Upper lobe of left lung (tissue), 6 donors: ENCODE measurements at places on chromosomes 2 and 18. TPM values are rescaled to one million over a fixed set of nuclear protein-coding genes. Genes with fewer than 3 reads are reported as not detected.

ARHGAP25 gene
- total RNA-seq, result 20.6 TPM

NMUR1 gene
- 2.4 TPM for total RNA-seq

CNDP1 gene
- total RNA-seq, result not detected

DNA sequence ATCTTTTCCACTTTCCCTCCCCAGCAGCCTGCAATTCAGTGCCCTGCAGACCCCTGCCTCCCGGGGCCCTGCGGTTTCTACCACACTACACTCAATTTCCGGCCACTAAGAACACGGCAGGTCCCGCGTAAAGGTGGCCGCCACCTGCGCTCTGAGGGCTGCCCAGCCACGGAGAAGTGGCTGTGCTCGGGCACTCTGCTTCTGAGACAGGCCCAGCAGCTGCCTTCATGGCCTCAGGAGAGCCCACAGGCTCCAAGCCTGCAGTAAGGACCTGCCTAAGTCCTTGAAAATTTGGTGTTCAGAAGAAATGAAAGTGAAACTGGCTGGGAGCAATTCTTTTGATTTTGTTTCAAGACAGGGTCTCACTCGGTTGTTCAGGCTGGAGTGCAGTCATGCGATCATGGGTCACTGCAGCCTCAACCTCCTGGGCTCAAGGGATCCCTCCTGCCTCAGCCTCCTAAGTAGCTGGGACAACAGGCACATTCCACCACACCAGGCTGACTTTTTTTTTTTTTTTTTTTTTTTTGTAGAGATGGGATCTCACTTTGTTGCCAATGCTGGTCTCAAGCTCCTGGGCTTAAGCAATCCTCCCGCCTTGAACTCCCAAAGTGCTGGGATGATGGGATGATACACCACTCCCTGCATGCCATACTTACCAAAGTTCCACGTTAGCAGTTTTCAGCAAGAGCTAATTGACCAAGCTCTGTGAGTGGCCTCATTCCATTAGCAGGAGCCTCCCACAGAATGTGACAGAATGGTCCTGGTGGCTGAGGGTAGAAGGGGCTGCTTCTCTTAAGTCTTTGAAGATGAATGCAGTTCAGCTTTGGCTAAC is 14.6 kb upstream of the ALPP start:
- H3K4me1 ChIP-seq, result peaks cover 5% of the 10 kb centered on the region
- no peaks in the 10 kb centered on the region for H3K36me3 ChIP-seq
- H3K4me3 ChIP-seq, result no peak overlapping the region
- no peak overlapping the region for H3K27ac ChIP-seq

DNA sequence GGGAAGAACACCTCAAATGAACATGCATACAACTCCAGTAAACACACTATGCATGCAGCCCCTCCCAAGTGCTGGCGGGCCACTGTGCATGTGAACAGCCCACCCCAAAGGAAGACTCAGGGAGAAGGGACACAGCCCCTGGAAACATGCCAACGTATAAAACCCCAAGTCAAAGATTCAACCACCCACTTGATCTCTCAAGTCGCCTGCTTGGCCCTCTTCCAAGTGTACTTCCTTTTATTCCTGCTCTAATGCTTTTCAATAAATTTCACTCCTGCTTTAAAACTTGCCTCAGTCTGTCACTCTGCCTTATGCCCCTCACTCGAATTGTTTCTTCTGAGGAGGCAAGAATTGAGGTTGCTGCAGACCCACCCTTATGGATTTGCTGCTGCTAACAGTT is 139.1 kb downstream of the C1D start:
- H3K36me3 ChIP-seq, result no peaks in the 10 kb centered on the region
- no peaks in the 10 kb centered on the region for H3K4me1 ChIP-seq
- H3K4me3 ChIP-seq, result no peak overlapping the region
- no peak overlapping the region for H3K27ac ChIP-seq

GRCh38 chr2:129711816-129712675 is 267.4 kb upstream of the RAB6C start:
- H3K4me1 ChIP-seq, result no peaks in the 10 kb centered on the region
- H3K27me3 ChIP-seq, result no peaks in the 10 kb centered on the region
- DNase-seq, result no peak
- no peak overlapping the region for H3K4me3 ChIP-seq
- H3K27ac ChIP-seq, result no peak overlapping the region
- H3K36me3 ChIP-seq, result no peaks in the 10 kb centered on the region

DNA sequence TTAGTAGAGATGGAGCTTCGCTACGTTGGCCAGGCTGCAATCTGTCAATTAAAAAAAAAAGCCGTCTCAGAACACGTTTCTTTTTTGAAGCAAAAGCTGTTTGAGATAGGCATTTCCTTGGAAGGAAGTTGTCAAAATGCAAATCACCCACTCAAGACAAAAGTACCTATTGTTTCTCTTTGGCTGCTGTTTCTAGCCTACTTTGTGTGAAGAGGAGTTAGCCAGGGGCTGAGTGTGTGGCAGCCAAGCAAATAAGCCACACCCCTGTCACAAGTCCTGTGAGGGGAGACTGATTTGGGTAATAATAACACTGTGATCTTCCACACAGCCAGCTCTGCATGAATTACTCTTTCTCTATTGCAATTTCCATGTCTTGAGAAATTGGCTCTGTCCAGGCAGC is 47.4 kb upstream of the CDCA7 start:
- no peak overlapping the region for H3K4me3 ChIP-seq
- no peak overlapping the region for H3K27ac ChIP-seq
- no peak for DNase-seq
- no peaks in the 10 kb centered on the region for H3K27me3 ChIP-seq

- DNase-seq, result no peak
- no peaks in the 10 kb centered on the region for H3K27me3 ChIP-seq
- H3K36me3 ChIP-seq, result no peaks in the 10 kb centered on the region
- H3K4me3 ChIP-seq, result no peak overlapping the region
- H3K4me1 ChIP-seq, result no peaks in the 10 kb centered on the region
- no peak overlapping the region for H3K27ac ChIP-seq
Measured at GRCh38 chr2:204065566-204065965, 129.0 kb downstream of the ICOS start.

DNA sequence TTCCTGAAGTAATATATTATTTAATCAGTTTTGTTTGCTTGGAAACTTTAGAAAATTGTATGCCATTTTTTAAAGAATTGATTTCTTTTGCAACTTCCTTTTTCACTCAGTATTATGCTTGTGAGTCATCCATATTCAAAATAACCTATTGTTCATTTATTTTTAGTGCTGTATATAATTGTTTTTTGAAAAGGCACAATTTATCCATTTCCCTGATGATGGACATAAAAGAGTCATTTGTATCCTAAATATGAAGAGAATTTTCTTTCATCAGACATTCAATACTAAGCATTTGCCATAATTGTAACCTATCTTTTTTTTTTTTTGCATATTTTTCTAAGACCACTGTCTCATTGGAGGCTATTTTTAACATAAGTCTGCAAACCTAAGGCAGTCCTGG is 134.1 kb upstream of the SERPINE2 start:
- H3K27ac ChIP-seq, result no peak overlapping the region
- H3K4me3 ChIP-seq, result no peak overlapping the region
- no peaks in the 10 kb centered on the region for H3K36me3 ChIP-seq
- H3K4me1 ChIP-seq, result no peaks in the 10 kb centered on the region
- H3K27me3 ChIP-seq, result no peaks in the 10 kb centered on the region

DNA sequence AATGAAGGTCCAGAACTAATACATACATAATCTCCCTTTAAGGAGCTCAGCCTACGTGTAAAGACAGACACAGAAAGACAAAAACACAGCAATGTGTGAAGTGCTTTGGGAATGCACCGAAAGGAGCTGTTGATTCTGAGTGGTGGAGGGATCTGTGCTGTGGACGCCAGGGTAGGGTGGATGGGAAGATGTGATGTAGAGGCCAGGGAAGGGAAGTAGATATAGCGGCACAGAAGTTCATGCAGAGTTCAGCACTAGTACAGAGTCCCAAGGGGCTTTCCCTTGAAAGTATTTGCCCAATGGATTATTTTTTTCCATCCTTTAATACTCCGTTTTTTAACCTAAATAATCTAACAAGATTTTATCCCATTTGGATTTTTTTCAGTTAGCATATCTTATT is 32.1 kb upstream of the DOCK10 start:
- DNase-seq, result no peak
- no peak overlapping the region for H3K27ac ChIP-seq

- no peaks in the 10 kb centered on the region for H3K36me3 ChIP-seq
- no peaks in the 10 kb centered on the region for H3K4me1 ChIP-seq
- H3K27ac ChIP-seq, result no peak overlapping the region
Measured at GRCh38 chr18:76994086-76994654, 138.4 kb downstream of the MBP start.

DNA sequence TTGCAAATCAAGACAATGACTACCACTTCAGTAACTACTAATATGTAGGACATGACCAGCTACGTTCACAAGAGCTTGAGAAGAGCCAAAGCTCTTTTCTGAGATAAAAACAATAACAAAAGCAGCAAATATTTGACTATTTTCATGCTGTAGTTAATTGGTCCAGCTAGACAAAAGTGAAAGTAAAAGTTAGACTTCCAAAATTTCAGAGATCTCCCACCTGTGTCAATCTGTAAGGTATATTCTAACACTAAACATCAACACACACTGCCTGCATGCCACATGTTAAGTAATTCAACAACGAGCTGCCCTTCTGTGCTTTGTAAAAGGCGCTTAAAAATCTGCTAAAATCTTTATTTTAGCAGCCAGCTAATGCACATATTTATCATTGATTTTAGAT is 185.9 kb downstream of the SLC39A10 start:
- no peaks in the 10 kb centered on the region for H3K4me1 ChIP-seq
- no peak overlapping the region for H3K4me3 ChIP-seq
- no peak for DNase-seq

GRCh38 chr2:206611191-206611590 is 31.1 kb upstream of the FAM237A start:
- no peaks in the 10 kb centered on the region for H3K36me3 ChIP-seq
- no peaks in the 10 kb centered on the region for H3K27me3 ChIP-seq
- no peak overlapping the region for H3K4me3 ChIP-seq
- DNase-seq, result no peak

GRCh38 chr2:237922641-237923361 is 44.0 kb upstream of the UBE2F start:
- H3K27me3 ChIP-seq, result no peaks in the 10 kb centered on the region
- no peaks in the 10 kb centered on the region for H3K36me3 ChIP-seq
- no peak for DNase-seq

GRCh38 chr18:68665628-68666027 is 49.3 kb downstream of the TMX3 start:
- no peaks in the 10 kb centered on the region for H3K27me3 ChIP-seq
- H3K36me3 ChIP-seq, result no peaks in the 10 kb centered on the region
- H3K27ac ChIP-seq, result no peak overlapping the region
- peaks cover 5% of the 10 kb centered on the region for H3K4me1 ChIP-seq
- no peak for DNase-seq

GRCh38 chr18:5417342-5417741 is 121.8 kb upstream of the ZBTB14 start:
- no peaks in the 10 kb centered on the region for H3K27me3 ChIP-seq
- H3K27ac ChIP-seq, result peak overlapping the region; percentile 30
- DNase-seq, result no peak
- H3K36me3 ChIP-seq, result no peaks in the 10 kb centered on the region
- no peaks in the 10 kb centered on the region for H3K4me1 ChIP-seq

GRCh38 chr2:69687971-69688611 is 44.6 kb upstream of the AAK1 start:
- H3K27ac ChIP-seq, result no peak overlapping the region
- peaks cover 20% of the 10 kb centered on the region for H3K4me1 ChIP-seq
- no peak for DNase-seq
- no peaks in the 10 kb centered on the region for H3K27me3 ChIP-seq
- no peak overlapping the region for H3K4me3 ChIP-seq
- H3K36me3 ChIP-seq, result no peaks in the 10 kb centered on the region

DNA sequence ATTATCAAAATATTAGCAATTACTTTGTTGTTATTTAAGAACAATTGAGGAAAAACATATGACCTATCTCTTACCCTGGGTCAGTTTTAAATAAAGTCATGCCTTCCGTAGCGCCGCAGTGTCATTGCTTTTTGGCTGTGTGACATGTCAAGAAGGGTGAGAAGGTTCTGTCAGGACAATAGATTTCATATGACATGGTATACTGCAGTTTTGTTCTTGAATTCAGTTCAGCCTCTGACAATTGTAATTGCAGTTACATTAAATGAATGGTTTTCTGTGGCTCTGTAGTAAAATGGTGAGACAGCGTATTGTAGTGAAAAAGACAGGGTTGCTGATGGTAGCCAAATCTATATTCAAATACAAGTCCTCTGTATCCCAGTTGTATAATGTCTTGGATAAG is 307.2 kb downstream of the CDH2 start:
- no peaks in the 10 kb centered on the region for H3K27me3 ChIP-seq
- H3K36me3 ChIP-seq, result no peaks in the 10 kb centered on the region
- no peak overlapping the region for H3K4me3 ChIP-seq
- no peak overlapping the region for H3K27ac ChIP-seq

GRCh38 chr2:162328424-162329157 is 10.1 kb upstream of the IFIH1 start:
- H3K27ac ChIP-seq, result no peak overlapping the region
- H3K4me3 ChIP-seq, result no peak overlapping the region
- DNase-seq, result no peak
- H3K4me1 ChIP-seq, result no peaks in the 10 kb centered on the region
- no peaks in the 10 kb centered on the region for H3K36me3 ChIP-seq
- H3K27me3 ChIP-seq, result no peaks in the 10 kb centered on the region
